ENCODE measurements at places on chromosomes 11 and 22.
A peak's percentile ranks its signal among the peaks of the same experiment; 100 is the strongest.

DNA sequence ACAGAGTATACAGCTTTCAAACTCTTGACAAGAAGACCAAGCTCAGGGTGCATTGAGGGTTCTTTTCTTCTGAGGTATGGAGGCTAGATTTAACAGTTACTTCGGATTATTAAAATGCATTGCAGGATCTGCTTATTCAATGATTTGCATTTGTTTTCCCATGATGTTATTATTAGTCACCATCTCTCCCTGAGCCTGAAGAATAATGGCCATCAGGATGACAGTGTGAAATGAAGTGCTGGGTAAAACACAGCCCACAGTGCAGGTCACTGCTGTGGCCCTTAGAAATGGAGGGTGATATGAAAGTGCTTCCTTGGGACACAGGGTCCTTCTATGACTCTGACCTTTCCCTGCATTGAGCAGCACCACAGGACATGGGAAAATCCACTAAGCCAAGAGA lies 40.0 kb downstream of the TECTA start:
- H3K36me3 ChIP-seq = no peaks in the 10 kb centered on the region
- peaks cover 12% of the 10 kb centered on the region for H3K27me3 ChIP-seq
- no peaks in the 10 kb centered on the region for H3K4me1 ChIP-seq
- DNase-seq = no peak
- no peak overlapping the region for H3K4me3 ChIP-seq

- H3K4me1 ChIP-seq = no peaks in the 10 kb centered on the region
- H3K4me3 ChIP-seq = no peak overlapping the region
- DNase-seq = no peak
- no peak overlapping the region for H3K27ac ChIP-seq
- H3K36me3 ChIP-seq = no peaks in the 10 kb centered on the region
These were observed 32.3 kb downstream of the FEZ1 start for GRCh38 chr11:125463590-125464269.

- H3K4me1 ChIP-seq = peaks cover 48% of the 10 kb centered on the region
- H3K27me3 ChIP-seq = no peaks in the 10 kb centered on the region
- no peak for DNase-seq
- peak overlapping the region; percentile 53 for H3K27ac ChIP-seq
- H3K4me3 ChIP-seq = peak overlapping the region; percentile 69
- H3K36me3 ChIP-seq = no peaks in the 10 kb centered on the region
These were observed 3.1 kb downstream of the MAML2 start for GRCh38 chr11:96339706-96340554.

GRCh38 chr11:2513441-2513840 lies 68.6 kb downstream of the KCNQ1 start:
- H3K4me3 ChIP-seq = no peak overlapping the region
- no peaks in the 10 kb centered on the region for H3K36me3 ChIP-seq
- H3K27me3 ChIP-seq = no peaks in the 10 kb centered on the region

DNA sequence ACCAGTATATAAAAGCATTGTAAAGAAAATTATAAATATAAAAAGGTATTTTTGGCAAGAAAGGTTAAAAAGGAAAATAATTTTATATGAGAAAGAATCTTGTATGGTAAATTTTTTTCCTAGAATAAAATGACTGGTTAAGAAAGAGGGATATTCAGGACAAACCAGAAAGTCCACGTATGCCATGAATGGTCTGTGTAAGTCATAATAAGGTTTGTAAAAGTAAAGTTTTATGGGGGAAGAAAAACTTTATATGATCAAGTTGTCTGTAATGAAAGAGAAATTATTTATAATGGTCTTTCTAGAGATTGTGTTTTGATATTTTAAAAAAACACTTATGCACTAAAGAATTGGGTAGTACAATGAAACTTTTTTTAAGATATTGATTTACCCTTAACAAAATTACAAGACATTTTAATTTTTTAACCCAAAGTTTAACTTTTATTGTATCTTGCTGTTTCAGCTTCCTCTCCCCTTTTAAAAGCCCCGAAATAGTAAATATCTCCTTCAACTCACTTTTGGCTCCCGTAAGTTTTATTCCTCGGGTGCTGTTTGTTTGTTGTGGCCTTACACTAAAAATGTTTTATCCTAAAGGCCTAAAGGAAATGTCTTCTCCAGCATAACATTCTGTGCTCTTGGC lies 47.7 kb downstream of the AMOTL1 start:
- H3K4me1 ChIP-seq = no peaks in the 10 kb centered on the region
- H3K4me3 ChIP-seq = no peak overlapping the region
- DNase-seq = no peak
- no peaks in the 10 kb centered on the region for H3K27me3 ChIP-seq
- H3K36me3 ChIP-seq = peaks cover 1% of the 10 kb centered on the region
- no peak overlapping the region for H3K27ac ChIP-seq

DNA sequence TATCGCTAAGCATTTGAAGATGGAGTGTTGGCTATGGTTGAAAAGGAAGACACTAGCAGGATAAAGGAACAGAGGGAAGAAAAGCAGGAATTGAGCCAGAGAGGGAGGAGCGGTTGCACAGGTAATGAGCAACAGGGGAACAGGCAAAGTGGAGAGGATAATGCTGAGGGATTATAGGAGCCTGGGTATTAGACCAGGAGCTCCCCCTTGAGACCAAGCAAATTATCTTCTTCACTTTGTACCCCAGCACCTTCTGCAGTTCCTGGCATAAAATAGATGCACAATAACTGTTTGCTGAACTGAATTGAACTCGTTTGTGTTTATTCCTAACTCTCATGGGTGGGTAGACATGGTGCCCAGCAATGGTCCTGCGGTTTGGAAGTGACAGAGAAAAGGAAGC lies 54.6 kb upstream of the OR5P2 start:
- H3K27ac ChIP-seq = no peak overlapping the region
- no peak for DNase-seq
- no peaks in the 10 kb centered on the region for H3K27me3 ChIP-seq
- H3K36me3 ChIP-seq = no peaks in the 10 kb centered on the region
- no peak overlapping the region for H3K4me3 ChIP-seq
- H3K4me1 ChIP-seq = no peaks in the 10 kb centered on the region

DNA sequence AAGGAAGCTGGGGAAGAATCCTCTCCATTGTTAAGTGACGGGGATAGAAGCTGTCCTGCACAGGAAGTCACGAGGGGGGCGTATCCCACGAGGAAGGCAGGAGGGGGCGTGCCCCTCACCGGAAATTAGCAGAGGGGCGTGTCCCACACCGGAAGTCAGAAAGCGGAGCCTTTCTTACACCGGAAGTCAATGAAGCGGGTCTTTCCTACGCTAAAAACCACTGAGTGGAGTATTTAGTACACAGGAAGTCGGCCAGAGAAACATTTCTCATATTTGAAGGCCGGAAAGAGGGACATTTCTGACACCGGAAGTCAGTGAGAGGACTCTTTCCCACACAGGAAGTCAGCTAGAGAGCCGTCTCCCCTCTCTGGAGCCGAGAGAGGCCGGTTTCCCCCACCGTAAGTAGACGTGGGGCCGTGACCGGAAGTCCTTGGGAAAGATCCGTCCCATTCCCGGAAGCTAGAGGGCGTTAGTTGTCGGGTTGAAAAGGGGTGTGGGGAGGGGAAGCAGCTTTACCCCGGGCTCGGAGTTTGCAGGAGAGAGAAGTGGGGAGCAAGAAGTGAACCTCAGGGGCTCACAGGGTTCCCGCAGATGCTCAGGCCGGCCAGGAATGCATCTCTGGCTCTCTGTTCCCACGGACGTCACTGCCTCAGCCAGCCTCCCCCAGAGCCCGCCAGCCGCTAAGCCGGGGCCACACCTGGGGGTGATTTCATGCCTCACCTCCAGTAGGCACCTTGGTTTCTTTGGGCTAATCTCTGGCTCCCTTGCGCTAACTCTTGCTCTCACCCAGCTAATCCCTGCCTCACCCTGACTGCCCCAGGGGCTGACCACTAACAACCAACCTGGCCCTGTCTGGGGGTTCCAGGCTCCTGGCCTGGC lies 15.4 kb downstream of the MIAT start:
- H3K36me3 ChIP-seq = peaks cover 28% of the 10 kb centered on the region
- H3K27me3 ChIP-seq = no peaks in the 10 kb centered on the region
- peak; percentile 89 for DNase-seq
- peak overlapping the region; percentile 93 for H3K27ac ChIP-seq

DNA sequence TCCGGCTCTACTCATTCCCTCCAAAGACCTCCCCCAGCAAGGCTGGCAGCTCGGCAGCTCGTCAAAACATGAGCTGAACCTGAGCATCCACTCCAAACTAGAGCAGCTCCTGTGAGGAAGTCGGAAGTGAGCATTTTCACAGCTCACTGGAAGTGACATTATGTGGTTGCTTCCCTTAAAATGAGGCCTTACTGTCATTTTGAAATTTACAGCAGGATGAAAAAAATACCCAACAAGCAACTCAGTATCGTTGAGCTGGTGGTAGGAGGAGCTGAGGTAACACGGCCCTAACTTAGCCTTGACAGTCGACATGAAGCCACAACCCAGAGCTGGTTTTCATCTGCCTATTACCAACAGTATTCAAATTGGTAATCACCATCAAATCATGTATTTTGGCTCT lies 38.0 kb upstream of the ARFGAP3 start:
- H3K4me1 ChIP-seq = peaks cover 15% of the 10 kb centered on the region
- no peaks in the 10 kb centered on the region for H3K27me3 ChIP-seq
- H3K27ac ChIP-seq = peak overlapping the region; percentile 60
- peaks cover 17% of the 10 kb centered on the region for H3K36me3 ChIP-seq

DNA sequence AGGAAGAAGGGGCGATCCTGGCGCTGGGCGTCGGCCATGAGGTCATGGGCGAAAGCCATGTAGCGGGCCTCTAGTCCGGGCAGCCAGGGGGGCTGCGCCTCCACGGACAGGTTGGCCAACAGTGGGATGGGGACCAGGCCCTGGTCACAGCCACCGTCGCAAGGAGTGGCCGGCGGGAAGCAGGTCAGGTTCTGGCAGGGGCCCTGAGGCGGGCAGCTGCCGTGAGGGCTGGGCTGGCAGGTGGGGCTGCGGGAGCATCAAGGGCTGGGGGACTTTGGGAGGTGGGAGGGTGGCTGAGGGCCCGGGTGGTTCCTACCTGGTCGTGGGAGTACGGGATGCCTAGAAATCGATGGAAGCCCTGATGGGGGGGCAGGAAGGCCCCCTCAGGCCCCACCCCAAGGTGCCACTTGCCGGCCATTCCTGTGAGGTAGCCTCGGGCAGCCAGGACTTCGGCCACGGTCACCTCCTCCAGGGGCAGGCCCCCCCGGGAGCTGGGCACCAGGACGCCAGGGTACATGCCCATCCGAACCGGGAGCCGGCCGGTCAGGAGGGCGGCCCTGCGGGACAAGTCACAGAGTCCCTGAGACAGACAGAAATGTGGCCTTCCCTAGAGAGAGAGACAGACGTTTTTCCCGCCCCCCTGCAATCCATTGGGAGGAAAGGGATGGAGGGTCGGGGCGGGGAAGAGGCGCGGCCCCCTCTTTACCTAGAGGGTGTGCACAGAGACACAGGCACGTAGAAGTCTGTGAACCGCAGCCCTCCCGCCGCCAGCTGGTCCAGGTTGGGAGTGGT lies 906 bp downstream of the ARSA start:
- DNase-seq = no peak
- H3K4me1 ChIP-seq = peaks cover 41% of the 10 kb centered on the region
- H3K36me3 ChIP-seq = peaks cover 17% of the 10 kb centered on the region

DNA sequence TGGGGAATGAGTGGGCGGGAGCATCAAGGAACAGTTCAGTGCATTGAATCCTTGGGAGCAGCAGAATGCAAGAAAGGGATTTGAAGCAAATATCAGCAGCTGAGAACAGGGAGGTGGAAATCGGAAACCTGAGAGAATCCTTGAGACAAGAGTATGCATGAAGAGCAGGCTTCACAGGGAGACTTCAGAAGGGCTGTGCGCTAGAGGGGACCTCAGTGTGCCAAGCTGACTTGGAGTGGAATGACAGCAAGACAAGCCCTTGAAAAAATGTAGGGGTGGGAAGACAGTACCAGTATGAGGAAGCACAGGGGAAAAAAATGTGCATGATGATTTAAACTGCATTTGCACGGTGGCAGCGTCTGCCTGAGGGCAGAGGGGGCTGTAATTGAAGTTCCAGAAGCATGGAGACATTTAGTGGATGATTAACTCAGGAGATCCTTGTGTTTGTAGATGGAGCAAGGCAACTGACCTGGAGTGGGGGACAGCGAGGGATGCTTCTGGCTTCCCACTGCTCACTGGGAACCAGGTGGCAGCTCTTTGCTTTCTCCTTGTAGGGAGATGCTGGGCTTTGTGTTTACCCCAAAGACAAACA lies 204.9 kb upstream of the PLET1 start:
- no peak for DNase-seq
- no peaks in the 10 kb centered on the region for H3K4me1 ChIP-seq
- peaks cover 22% of the 10 kb centered on the region for H3K27me3 ChIP-seq
- no peaks in the 10 kb centered on the region for H3K36me3 ChIP-seq
- no peak overlapping the region for H3K27ac ChIP-seq

GRCh38 chr11:61587541-61587941 lies 6.7 kb upstream of the SYT7 start:
- H3K4me1 ChIP-seq = peaks cover 19% of the 10 kb centered on the region
- H3K36me3 ChIP-seq = no peaks in the 10 kb centered on the region
- H3K27me3 ChIP-seq = peaks cover 67% of the 10 kb centered on the region
- H3K27ac ChIP-seq = no peak overlapping the region

GRCh38 chr11:124837491-124837856 lies 27.8 kb upstream of the ROBO3 start:
- no peaks in the 10 kb centered on the region for H3K36me3 ChIP-seq
- H3K27me3 ChIP-seq = peaks cover 23% of the 10 kb centered on the region
- no peak overlapping the region for H3K27ac ChIP-seq
- peaks cover 17% of the 10 kb centered on the region for H3K4me1 ChIP-seq

GRCh38 chr22:20444325-20444724 lies 6.7 kb upstream of the SCARF2 start:
- no peaks in the 10 kb centered on the region for H3K4me1 ChIP-seq
- no peak overlapping the region for H3K4me3 ChIP-seq
- H3K36me3 ChIP-seq = peaks cover 45% of the 10 kb centered on the region
- no peak overlapping the region for H3K27ac ChIP-seq
- no peak for DNase-seq

DNA sequence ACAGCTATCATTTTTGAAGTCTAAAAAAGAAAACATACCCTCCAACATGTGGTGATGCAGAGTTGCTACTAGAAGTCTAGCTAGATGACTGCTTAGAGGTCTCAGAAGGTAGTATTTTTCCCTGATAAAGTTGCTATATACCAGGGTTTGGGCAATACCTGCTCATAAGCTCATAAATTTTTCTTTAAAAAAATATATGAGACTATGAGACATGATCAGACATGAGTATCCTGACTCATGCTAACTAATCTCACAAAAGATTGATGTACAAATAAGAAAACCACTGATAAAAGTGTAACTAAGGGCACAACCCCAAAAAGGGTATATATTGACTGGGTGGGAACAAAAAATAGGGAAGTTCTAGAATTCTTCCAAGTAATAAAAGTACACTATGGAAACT lies 740.9 kb downstream of the METTL15 start:
- DNase-seq = no peak
- H3K4me1 ChIP-seq = no peaks in the 10 kb centered on the region
- no peak overlapping the region for H3K27ac ChIP-seq
- H3K4me3 ChIP-seq = no peak overlapping the region
- H3K36me3 ChIP-seq = no peaks in the 10 kb centered on the region

GRCh38 chr22:16831257-16831656 lies 6.0 kb upstream of the XKR3 start:
- DNase-seq = no peak
- H3K4me3 ChIP-seq = no peak overlapping the region
- H3K27ac ChIP-seq = no peak overlapping the region
- H3K4me1 ChIP-seq = no peaks in the 10 kb centered on the region
- H3K27me3 ChIP-seq = no peaks in the 10 kb centered on the region
- H3K36me3 ChIP-seq = no peaks in the 10 kb centered on the region

GRCh38 chr11:89381094-89381493 lies 110.1 kb downstream of the NOX4 start:
- no peaks in the 10 kb centered on the region for H3K4me1 ChIP-seq
- no peaks in the 10 kb centered on the region for H3K27me3 ChIP-seq
- H3K36me3 ChIP-seq = no peaks in the 10 kb centered on the region
- H3K27ac ChIP-seq = no peak overlapping the region

- no peaks in the 10 kb centered on the region for H3K36me3 ChIP-seq
- DNase-seq = no peak
- H3K4me1 ChIP-seq = no peaks in the 10 kb centered on the region
- no peak overlapping the region for H3K27ac ChIP-seq
- H3K27me3 ChIP-seq = no peaks in the 10 kb centered on the region
- no peak overlapping the region for H3K4me3 ChIP-seq
These were observed 1190.3 kb upstream of the RAG2 start for GRCh38 chr11:37788141-37788877.

Data from T-cell (primary cell).